ENCODE measurements at places on chromosomes 11 and 22. TPM values are rescaled to one million over a fixed set of nuclear protein-coding genes. Genes with fewer than 3 reads are reported as not detected.

- no peak overlapping the region for H3K4me3 ChIP-seq
- no peaks in the 10 kb centered on the region for H3K4me1 ChIP-seq
- H3K36me3 ChIP-seq, result no peaks in the 10 kb centered on the region
- no peak overlapping the region for H3K27ac ChIP-seq
Observed at GRCh38 chr11:74366576-74366975, 31.7 kb downstream of the PGM2L1 start.

DNA sequence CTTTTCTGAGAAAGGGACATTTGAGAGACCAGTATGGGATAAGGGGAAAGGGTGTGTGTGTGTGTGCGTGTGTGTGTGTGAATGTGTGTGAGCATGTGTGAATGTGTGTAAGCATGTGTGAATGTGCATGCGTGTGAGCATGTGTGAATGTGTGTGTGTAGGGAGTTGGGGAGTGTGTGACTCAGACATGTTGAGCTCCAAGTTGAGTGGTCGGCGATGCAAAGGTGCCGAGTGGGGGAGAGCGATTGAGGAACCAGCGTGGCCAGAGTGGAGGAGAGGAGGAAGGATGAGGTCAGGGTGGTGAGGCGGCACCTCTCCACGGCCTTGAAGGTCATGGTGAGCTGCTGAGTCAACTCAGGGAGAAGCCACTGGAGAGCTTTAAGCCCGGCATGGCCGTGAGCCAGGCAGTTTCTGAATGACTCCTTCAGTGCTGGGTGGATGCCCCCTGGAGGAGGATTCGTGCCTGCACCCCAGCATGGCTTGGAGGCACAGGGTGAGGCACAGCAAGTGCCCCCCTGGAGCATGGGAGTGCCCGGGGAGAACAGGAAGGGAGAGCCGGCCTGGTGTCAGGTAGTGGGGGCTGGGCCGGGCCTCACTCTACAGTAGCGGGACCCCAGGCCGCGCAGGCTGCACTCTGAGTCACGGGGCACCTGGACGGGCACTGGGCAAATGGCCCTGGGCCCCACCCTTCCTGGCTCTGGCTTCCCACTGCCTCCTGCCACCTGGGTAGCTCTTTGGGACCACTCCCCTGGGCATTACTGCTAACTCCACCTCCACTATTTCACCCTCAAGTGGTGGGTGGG lies 8.2 kb upstream of the CCDC88B start:
- no peak overlapping the region for H3K4me3 ChIP-seq
- DNase-seq, result peak; percentile 92
- H3K27me3 ChIP-seq, result no peaks in the 10 kb centered on the region
- peaks cover 19% of the 10 kb centered on the region for H3K4me1 ChIP-seq

- H3K4me1 ChIP-seq, result no peaks in the 10 kb centered on the region
- H3K27me3 ChIP-seq, result no peaks in the 10 kb centered on the region
- H3K4me3 ChIP-seq, result no peak overlapping the region
- no peak overlapping the region for H3K27ac ChIP-seq
- no peaks in the 10 kb centered on the region for H3K36me3 ChIP-seq
- no peak for DNase-seq
Observed at GRCh38 chr11:121574801-121575200, 122.0 kb upstream of the SORL1-AS1 start.

- DNase-seq, result no peak
- no peaks in the 10 kb centered on the region for H3K36me3 ChIP-seq
- no peak overlapping the region for H3K27ac ChIP-seq
- no peaks in the 10 kb centered on the region for H3K4me1 ChIP-seq
- no peaks in the 10 kb centered on the region for H3K27me3 ChIP-seq
Observed at GRCh38 chr22:29117799-29118477, 45.1 kb downstream of the KREMEN1 start.

DNA sequence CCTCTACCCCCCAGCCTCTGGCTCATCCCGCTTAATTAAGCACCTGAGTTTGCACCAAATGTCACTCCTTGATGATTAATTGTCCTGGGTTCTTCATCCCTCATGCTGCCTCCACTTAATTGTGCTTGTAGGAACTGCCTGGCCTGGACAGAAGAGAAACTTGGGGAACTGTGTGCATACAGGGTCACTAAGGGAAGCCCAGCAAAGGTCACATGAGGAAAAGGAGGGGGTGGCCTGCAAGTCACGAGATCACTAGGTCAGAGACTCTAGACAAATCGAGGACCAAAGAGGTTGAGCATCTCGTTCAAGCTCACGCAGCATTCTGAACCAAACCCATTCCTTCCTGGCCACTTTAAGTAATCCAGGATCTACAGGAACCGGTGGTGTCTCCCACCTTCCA lies 75.8 kb downstream of the PDE2A start:
- no peaks in the 10 kb centered on the region for H3K36me3 ChIP-seq
- no peaks in the 10 kb centered on the region for H3K27me3 ChIP-seq
- no peaks in the 10 kb centered on the region for H3K4me1 ChIP-seq
- H3K27ac ChIP-seq, result no peak overlapping the region

- H3K27ac ChIP-seq, result peak overlapping the region; percentile 93
- H3K4me3 ChIP-seq, result no peak overlapping the region
- peaks cover 6% of the 10 kb centered on the region for H3K4me1 ChIP-seq
- no peak for DNase-seq
- no peaks in the 10 kb centered on the region for H3K36me3 ChIP-seq
- H3K27me3 ChIP-seq, result no peaks in the 10 kb centered on the region
Observed at GRCh38 chr22:40043081-40043480, 48.3 kb downstream of the FAM83F start.

DNA sequence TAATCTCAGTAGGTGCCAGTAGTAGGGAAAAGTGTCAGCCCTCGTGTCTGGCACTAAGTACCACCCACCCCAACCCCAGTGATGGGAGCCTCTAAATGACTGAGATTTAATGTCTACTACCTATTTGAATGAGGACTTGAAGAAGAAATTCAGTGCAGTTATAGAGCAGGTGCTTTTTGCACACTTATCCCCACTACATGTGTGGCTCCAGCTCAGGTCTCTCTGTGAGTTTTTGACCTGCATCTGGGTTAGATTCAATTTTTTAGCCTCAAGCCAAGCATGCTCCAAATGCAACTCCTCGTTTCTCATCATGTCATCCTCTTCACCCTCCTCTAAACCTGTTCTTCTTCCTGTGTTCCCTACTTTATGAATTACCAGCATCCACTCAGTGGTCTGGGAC lies 24.9 kb upstream of the NNMT start:
- H3K36me3 ChIP-seq, result no peaks in the 10 kb centered on the region
- no peak overlapping the region for H3K27ac ChIP-seq
- DNase-seq, result no peak

DNA sequence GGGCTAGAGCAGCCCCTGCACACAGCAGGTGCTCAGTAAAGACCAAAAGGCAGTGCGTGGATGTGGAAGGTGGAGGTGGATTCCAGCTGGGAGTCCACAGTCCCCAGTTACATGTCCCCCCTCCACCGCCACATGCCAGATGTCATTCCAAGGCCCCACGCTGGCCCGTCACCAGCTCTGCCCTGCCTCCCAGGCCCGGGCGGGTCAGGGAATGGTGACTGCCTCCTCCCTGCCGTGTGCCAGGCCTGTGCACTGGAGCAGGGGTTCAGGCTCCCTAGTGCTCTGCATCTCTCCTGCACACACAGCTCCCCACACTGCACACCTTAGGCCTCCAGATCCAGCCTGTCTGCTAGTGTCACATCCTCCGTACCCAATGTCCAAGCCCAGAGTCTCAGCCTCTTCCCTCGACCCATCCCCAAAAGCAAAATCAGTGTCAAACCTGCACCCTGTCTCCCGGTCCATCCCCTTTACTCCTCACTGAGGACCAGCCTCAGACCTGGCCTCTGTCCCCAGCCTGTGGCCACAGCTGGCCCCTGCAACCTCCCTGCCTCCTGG lies 40.2 kb upstream of the PRODH start:
- no peak overlapping the region for H3K27ac ChIP-seq
- H3K36me3 ChIP-seq, result no peaks in the 10 kb centered on the region
- peaks cover 2% of the 10 kb centered on the region for H3K27me3 ChIP-seq
- no peak overlapping the region for H3K4me3 ChIP-seq
- no peak for DNase-seq

PIH1D2 gene
- total RNA-seq, result 1.0 TPM

OR9I1 gene
- not detected for total RNA-seq

ELMOD1 gene
- total RNA-seq, result 0.11 TPM

MYEOV gene
- total RNA-seq, result 4.5 TPM

NLRP10 gene
- total RNA-seq, result not detected

TBC1D10A gene
- total RNA-seq, result 34.3 TPM

Data from colonic mucosa (tissue), 4 donors.